ENCODE measurements at places on chromosomes 5 and 9.
A peak's percentile ranks its signal among the peaks of the same experiment; 100 is the strongest.

DNA sequence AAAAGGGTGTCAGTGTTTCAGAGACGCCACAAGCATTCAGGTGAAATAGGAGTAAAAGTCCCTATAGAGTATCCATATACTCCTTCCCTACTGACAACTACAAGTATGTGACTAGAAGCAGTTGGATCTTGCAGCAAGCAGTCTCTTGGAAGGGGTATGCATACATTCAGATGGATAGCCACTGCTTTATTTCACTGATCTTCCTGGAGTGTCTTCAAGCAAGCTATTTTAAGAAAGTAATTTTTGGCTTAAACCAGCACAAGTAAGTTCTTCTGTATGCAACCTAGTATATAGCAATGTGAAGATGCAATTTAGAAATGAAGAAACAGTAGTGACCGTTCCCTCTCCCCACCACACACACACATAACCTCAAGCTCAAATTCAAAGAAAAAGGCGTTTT, 446.8 kb upstream of the CDH18 start:
- no peak for DNase-seq

GRCh38 chr9:89466451-89467277, 31.2 kb downstream of the SEMA4D start:
- no peak for DNase-seq

GRCh38 chr9:114681594-114682332, at the start of gene TEX48:
Gene TEX48 (minus strand): TSS chr9:114682192. CDS start chr9:114671723, 10,469 bp downstream.
- DNase-seq, result peak; percentile 35

DNA sequence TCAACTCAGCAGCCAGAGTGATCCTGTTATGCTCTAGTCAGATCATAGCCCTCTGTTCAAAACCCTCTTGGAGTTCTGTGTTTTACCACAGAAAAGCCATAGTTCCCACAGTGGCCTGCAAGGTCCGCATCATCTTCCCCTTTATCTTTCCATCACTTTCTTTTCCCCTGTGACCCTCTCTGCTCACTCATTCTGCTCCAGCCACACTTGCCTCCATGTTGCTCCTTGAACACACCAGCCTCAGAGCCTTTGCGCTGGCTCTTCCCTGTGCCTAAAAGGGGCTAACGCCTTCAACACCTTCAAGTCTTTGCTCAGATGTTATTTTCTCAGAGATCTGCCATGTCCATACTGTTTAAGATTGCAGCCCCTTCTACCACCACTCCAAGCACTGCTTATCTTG, 26.3 kb downstream of the CSF2 start:
- DNase-seq, result no peak

DNA sequence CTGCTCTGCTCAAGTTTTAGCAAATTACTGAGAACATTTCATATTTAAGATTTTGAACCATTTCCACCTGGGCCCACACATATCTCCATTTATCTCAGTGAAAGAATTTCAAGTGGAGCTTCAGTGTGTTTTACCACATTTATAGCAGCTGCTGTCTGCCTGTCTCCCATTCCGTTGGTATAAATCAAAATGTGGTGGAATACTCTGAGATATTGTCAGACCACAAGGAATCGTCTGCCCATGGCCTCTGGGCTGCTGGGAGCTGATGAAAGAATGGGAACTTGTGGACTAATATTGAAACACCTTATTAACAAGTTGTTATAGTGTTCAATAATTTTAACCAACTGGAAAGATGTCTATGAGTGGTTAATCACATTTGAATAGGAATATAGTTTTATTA, 33.3 kb downstream of the MAST4 start:
- DNase-seq, result no peak

GRCh38 chr5:80608731-80609130, 38.7 kb upstream of the ANKRD34B start:
- no peak for DNase-seq

GRCh38 chr5:16885635-16886365, 50.3 kb downstream of the MYO10 start:
- DNase-seq, result no peak

- no peak for DNase-seq
Observed at GRCh38 chr5:72654231-72654630, 147.0 kb upstream of the ZNF366 start.

GRCh38 chr5:93122446-93122845, 458.6 kb downstream of the NR2F1-AS1 start:
- DNase-seq, result no peak

DNA sequence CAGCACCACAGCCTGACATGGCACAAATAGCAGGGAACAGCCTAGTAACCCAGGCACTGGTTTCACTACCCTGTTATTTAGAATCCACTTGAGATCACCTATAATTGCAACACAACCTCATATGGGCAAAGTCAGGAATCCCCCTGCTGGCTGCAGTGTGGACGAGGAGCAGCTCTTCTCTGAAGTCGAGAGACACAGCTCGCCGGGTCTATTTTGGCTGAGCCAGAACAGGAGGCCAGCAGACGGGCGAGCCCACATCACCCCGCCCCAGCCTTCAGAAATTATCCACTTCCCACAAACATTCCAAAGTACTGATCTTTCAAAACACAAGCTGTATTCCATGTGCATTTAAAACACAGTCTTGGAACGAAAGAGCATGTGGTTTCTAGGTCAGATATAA, 179.0 kb downstream of the ROR2 start:
- no peak for DNase-seq

- DNase-seq, result no peak
Observed at GRCh38 chr9:84828046-84828445, 158.5 kb downstream of the NTRK2 start.

DNA sequence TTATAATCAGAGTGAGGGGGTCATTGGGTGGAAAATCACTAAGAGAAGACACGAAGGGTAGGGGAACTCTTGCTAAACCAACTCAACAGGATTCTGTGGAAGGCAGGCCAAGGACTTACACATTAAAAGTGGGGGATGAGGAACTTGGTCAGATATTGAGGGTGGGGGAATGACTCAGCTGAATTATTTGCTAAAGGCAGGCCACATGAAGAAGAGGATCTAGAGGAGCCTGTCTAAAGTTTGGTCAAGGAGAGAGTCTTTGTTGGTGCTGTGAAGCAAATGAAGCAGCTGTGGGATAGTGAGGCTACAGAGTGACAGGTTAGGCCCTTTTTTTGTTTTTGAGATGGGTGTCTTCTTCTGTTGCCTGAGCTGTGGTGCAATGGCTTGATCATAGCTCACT, 63.9 kb upstream of the SPRY4 start:
- no peak for DNase-seq

- no peak for DNase-seq
Observed at GRCh38 chr5:4095918-4096630, 500.4 kb downstream of the IRX1 start.

- no peak for DNase-seq
Observed at GRCh38 chr9:96500696-96501632, 51.0 kb downstream of the HABP4 start.

- DNase-seq, result no peak
Observed at GRCh38 chr5:133455676-133456075, 156.7 kb downstream of the FSTL4 start.

DNA sequence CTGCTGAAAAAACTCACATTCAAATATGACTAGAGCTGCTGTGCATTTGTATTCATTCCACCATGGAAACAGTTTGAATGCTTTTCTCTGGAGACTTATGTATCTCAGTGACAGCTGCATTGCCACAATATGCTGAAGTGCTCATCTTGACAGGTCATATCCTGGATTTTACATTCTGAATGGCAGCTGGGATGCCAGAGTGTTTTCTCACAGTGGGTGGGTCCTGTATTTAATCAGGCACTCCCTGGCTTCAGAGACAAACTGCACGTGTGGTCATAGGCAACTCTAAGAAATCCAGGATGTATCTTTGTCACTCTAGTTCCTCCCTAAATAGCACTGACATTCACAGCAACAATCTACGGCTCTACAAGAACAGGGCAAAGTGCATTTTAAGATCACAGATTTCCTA, 75.6 kb downstream of the ST8SIA4 start:
- no peak for DNase-seq

GRCh38 chr5:40991168-40991980, 79.8 kb downstream of the MROH2B start:
- no peak for DNase-seq

DNA sequence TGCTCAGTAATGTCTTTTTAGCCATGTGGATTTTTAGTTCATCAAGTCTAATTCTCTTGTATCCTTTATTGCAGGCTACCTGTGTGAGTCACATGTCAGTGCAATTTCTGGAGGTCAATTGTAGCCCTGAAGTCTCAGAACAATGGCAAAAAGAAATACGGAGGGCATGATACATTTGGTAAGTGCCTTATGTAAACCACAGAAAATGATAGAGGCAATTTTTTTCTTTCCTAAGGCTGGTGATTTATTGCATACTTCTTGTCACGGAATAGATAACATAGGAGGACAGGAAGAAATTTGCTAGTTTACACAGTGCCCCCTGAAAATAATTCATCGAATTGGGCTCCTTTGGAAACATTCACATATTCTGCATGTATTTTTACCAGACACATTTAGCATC, 235.9 kb downstream of the DMRTA1 start:
- DNase-seq, result no peak

- no peak for DNase-seq
Observed at GRCh38 chr9:37239921-37240320, 119.5 kb downstream of the ZCCHC7 start.

GRCh38 chr5:176648474-176649194, 1.4 kb downstream of the TSPAN17 start:
- no peak for DNase-seq

DNA sequence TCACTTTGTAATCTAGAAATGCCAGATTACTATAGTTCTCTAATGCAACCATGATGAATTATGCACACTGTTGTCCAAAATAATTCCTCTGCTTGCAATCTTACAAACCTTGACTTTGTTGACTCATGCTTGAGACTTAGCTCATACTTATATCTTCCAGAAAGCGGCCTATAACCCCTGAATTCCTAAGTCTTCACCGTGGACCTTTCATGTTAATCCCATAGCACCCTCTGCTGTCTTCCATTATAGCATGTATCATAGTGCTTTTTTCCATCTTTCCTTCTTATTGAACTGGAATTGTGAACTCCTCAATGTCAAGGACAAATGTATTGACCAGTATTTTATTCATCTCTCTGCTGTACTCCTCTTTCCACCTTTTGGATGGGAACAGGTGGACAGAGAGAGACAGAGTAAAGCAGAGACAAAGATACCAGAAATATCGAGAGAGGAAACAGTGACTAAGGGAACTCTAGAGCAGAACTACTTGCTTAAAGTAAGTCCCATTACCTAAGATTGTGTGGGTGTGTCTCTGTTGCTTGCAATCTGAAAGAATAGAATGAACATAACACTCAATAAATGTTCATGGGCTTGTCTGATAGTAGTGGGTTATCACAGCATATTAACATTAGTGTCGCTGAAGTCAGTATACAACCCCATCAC, 110.0 kb downstream of the LURAP1L start:
- no peak for DNase-seq
